ENCODE measurements at places on chromosomes 4 and X. TPM values are rescaled to one million over a fixed set of nuclear protein-coding genes. Genes with fewer than 3 reads are reported as not detected.
A peak's percentile ranks its signal among the peaks of the same experiment; 100 is the strongest.

UGT2B15 gene
- not detected for total RNA-seq

CHRDL1 gene
- total RNA-seq: not detected

TRPC3 gene
- total RNA-seq: 3.1 TPM

MAGEA11 gene
- total RNA-seq: not detected

FDCSP gene
- total RNA-seq: not detected

DRD5 gene
- total RNA-seq: not detected

TEX13D gene
- not detected for total RNA-seq

DDX53 gene
- total RNA-seq: not detected

NSG1 gene
- 0.09 TPM for total RNA-seq

PABPC1L2A gene
- not detected for total RNA-seq

RHOXF2 gene
- not detected for total RNA-seq

GRCh38 chrX:39452401-39452800, 645.4 kb downstream of the BCOR start:
- no peak for DNase-seq

DNA sequence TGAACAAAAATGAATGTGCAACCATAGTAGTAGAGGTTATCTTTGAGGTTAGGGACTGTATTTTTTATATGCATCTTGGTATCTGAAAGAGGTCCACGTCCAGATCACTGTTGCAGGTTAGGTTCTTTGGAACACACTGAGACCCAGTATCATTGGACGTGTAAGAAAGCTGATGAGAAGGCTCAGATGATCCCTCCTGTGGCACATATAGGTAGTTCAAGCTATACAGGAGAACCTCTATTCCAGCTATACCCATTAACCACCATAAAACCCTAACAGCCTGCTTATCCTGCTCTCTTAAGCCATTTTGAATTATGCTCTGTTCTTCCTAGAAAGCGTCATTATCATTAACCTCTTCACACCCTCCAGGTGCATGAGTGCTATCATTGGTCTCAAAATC, 930.7 kb upstream of the HS3ST1 start:
- DNase-seq: no peak

DNA sequence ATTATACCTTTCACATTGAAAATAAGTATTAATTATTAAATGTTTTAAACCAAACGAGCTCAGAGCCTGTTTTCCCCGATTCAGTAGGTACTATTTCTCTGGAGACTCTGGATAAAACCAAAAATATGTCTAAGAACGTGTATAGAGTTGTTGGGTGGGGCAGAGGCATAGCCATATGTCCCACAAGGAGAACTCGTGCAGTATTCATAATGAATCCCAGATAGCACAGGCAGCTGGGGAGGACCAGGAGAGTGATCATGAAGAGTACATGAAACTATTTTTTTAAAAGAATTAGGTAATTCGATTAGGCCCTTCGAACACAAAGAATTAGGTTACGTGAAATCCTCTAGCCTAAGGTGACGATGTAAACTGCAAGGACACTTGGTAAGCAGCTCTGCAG, 76.1 kb downstream of the CLDN22 start:
- no peak for DNase-seq

GRCh38 chr4:47786958-47787370, 50.9 kb downstream of the CORIN start:
- DNase-seq: no peak

- DNase-seq: peak; percentile 53
Measured at GRCh38 chr4:110618581-110619462, 4.1 kb downstream of the PITX2 start.

GRCh38 chr4:56907489-56908205, at the start of gene REST:
TSS of gene REST (plus strand) at chr4:56907900. CDS start at chr4:56910639, 2,739 bp downstream.
- DNase-seq: peak; percentile 96

GRCh38 chrX:16839852-16840460, 30.2 kb downstream of the RBBP7 start:
- no peak for DNase-seq

- no peak for DNase-seq
Measured at GRCh38 chr4:34010751-34011519, 2233.4 kb downstream of the ARAP2 start.

GRCh38 chr4:66855956-66856355, 689.3 kb downstream of the CENPC start:
- DNase-seq: no peak

GRCh38 chrX:13937370-13938050, 92.2 kb downstream of the GEMIN8 start:
- no peak for DNase-seq

- no peak for DNase-seq
Measured at GRCh38 chr4:47852136-47852535, 14.3 kb upstream of the CORIN start.

DNA sequence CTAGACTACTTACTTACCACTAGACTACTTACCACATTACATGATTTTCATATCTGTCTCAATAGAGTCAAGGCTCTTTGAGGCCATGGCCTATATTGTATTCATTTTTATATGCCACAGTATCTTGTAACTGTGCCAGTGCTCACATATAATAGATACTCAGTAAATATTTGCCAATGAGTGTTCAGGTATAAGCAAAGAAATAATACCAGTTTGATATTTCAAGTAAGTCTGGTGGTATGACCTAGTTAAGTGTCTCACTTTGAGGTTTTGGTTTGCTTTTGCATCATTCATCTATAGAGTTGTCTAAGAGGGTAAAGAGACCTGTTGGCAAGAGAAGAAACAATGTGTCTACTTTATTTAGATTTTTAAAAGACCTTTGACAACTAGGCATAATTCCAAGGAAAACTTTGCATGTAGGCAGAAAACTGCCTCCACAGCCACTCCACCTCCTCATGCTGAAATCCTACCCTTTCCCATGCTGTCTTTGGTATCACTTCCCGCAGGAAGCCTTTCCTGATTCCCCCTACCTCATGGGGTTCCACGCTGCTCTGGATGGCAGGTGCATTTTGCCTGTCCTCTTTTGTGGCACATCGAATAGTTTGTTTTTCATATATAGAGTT, 91.3 kb upstream of the KLHL13 start:
- DNase-seq: no peak

GRCh38 chr4:107265859-107266258, 229.7 kb upstream of the DKK2 start:
- no peak for DNase-seq

- DNase-seq: no peak
Measured at GRCh38 chr4:38015886-38016515, 55.8 kb downstream of the PTTG2 start.

DNA sequence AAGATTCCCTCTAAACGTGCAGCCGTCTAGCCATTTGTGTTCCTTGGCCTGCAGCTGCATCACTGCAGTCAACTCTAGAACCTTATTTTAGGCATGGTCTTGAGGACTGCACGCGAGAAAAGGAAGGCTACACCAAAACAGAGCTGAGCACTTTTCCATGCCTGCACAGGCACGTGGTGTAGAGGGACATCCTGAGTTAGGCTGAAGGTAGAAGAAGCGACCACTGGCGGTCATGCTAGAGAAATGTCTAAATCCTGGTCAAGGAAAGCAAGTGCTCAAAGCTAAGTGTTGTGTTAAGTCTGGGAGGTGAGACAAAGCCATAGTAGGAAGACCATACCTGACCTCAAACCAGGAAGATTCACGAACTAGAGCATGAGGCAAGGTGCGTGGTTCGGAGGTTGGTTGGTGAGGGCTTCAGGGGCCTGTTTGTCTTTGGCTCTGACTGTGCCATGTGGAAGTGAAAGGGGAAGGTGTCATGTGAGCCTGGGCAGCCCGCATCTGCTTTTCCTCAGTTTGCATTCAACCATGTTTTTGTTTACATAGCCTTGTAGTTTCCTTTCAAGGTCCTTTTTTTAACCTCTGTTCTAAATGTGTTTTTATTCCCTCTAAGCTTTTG, 203.8 kb downstream of the AASDH start:
- no peak for DNase-seq
